ENCODE measurements at places on chromosomes 1 and 21.

GRCh38 chr21:25556091-25556490 lies 51.2 kb downstream of the MRPL39 start:
- no peak for DNase-seq

DNA sequence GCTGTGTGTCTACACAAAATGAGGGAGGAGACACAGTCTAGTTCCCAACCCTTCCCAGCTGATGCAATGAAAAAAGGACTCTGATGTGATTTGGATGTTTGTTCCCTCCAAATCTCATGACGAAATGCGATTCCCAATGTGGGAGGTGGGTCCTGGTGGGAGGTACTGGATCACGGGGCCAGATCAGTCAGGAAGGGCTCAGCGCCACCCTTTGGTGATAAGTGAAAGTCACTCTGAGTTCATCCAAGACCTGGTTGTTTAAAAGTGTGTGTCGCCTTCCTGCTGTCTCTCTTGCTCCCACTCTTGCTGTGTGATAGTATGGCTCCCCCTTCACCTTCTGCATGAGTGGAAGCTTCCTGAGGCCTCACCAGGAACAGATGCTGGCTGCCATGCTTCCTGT lies 63.2 kb downstream of the GNG4 start:
- DNase-seq, result no peak

GRCh38 chr1:97138515-97139032 lies 417.0 kb downstream of the PTBP2 start:
- DNase-seq, result no peak

DNA sequence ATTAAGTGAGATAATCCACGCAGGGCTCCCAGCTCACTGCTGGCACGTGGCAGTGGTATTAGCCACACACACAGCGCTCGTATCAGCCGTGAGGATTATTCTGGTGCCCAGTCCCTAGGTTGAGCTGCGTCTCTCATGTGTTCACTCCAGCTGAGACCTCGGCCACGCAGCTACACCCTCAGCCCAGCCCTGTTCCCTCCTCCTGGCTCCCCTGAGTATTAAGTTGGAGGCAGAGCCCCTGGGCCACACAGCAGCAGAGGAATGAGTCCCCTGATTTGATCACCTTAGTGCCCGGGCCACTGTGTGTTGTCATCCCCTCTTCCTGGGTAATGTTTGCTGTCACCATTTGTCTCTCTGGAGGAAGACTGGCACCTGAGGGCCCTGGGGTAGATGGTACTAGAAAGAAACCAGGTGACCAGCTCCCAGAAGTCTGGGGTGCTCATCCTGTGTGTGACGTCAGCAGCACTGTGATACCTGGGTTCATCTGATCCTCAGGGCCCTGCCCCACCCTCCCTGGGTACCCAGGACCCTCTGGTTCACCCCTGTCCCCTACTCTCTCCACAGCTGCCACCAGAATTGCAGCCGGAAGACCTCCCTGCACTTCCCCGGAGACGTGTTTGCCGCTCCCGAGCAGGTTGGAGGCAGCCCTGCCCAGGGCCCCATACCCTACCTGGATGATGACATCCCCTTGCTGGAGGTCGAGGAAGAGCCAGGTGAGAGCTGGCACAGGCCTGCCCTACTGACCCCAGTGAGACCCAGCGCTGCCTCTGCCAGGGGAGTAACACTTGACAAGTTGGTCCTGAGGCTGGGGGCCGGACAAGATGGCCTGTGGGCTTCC lies 40.1 kb downstream of the DISP3 start:
- no peak for DNase-seq

- DNase-seq, result no peak
Observed at GRCh38 chr1:221241592-221241991, 362.3 kb downstream of the HLX start.

DNA sequence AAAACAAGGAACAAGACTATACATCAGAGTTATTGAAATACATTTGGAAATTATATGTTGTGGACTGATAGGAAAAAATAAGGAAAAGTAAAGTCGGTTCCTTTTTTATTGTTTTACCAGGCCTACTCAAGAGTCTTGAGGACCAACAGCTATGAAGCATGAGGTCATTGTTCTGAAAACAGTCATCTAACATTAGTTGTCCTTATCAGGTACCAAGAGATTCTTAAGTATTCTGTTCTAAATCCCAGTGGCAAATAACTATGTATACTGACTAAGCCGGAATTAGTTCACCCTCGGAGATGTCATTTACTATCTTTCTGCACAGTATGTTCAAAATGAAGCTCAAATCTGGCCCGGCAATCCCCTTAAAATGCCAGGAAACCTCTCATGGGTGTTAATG lies 585 bp downstream of the ADGRL4 start:
- DNase-seq, result no peak

DNA sequence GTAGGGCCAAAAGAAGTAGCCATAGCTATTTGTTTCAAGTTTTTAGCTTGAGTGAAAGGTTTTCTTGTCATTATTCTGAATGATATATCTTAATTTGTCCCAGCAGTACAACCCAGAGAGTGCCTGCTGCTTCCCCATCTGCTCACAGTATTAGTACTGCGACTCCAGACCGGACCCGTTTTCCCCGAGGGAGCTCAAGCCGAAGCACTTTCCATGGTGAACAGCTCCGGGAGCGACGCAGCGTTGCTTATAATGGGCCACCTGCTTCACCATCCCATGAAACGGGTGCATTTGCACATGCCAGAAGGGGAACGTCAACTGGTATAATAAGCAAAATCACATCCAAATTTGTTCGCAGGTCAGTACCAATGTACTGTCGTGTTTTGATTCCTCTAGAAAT lies 37.2 kb upstream of the C1orf115 start:
- DNase-seq, result no peak

GRCh38 chr1:204709021-204709420 lies 23.5 kb upstream of the LRRN2 start:
- DNase-seq, result no peak

DNA sequence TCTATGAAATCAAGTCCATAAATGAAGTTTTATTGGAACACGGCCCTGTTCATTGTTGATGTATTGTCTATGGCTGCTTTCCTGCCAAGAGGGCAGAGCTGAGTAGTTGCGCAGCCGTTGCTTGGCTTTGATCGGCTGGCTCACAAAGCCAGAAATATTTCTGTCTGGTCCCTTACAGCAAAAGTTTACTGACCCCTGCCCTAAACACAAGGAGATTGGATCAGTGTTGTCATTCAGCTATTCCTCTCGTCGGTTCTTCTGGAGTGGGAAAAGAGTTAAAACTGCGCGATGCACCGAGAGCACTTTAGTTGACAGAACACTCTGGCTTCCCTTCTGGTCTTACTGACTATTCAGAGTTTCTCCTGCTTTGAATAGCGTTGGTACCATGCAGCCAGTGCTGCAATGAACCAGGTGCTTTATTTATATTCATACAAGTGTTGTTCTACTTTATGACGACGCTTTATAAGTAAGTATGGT lies 868 bp downstream of the ZBTB40 start:
- DNase-seq, result peak; percentile 18

DNA sequence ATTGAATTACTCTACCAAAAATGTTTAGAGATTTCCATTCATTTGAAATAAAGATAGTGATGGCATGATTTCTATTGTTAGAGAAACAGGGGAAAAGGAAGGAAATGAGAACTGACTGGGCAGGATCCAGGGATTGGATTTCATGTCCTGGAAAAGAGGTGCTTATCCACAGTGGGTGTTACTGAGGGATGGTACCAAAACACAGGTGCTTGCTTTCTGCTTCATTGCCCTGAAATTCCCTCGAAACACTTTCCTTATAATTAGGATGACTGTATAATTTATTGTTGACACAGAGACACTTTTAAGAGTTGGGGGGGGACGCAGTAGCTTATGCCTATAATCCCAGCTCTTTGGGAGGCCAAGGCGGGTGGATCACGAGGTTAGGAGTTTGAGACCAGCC lies 185.0 kb upstream of the KCNK2 start:
- no peak for DNase-seq

DNA sequence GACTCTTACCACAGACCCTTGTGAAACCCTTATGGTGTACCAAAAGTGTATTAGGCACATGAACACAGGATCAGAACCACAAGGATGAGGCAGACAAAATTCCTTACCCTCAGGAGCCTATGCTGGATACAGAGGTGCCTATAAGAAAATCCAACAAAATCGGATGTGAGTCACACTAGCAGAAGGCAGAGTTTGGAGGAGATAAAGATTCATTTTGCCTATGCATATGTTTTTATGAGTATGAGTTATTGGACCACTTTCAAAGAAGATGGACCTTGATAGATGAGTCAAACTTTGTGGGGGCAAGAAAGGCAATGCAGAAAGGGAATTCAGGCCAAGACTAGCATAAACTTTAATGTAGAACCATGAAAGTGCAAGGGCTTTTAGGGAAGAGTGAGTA lies 17.0 kb downstream of the CAMK1G start:
- no peak for DNase-seq

- DNase-seq, result no peak
Observed at GRCh38 chr1:220741349-220741748, 6.8 kb upstream of the MTARC2 start.

DNA sequence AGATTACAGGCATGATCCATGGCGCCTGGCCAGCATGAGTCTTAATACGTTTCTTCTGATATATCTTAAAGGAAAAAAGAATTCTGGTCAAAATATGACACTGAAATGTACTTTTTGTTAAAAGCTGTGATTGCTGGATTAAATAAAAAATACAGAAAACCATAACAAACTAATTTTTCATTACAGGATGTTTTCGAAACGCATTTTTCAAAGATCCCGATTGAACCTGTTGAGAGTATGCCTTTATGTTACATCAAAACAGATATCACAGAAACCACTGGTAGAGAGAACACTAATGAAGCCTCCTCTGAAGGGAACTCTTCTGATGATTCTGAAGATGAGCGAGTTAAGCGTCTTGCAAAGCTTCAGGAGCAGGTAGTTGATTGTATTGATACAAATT lies 30.2 kb downstream of the BRDT start:
- no peak for DNase-seq

DNA sequence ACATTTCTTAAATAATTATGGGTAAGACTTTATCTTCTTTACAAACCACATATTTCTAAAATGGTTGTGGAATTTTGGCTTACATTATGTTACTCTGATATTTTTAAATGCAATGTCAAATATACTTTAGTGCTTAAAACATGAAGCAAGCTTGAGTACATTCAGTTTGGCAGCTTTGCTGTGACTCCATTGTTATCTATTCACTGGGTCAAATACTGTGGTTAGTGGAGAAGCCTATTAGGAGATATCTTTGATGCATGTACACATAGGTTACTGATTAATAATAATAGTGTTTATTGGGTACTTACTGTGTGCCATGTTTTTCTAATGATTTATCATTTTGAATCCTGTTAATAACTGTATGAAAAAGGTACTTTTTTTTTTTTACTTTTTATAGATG lies 520.4 kb upstream of the B3GALT2 start:
- DNase-seq, result no peak

DNA sequence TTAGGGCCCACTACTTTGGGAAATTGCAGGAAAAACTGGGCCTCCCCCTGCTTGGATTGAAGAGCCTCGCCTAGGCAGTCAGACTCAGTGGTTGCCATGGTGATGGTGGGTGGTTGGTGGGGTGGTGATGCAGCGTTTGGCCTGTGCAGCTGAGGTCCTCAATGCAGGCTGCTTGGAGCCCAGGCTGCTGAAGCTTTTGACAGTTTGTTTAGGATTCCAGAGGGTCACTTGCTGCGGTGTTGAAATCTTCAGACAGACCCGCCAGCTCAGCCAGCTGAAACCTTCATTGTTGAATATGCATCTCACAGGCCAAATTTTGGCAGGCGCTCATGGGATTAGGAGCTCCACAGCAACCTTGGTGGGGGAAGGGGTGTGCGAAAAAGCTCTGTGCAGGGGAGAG lies 67.9 kb downstream of the CACNA1E start:
- no peak for DNase-seq

- DNase-seq, result no peak
Observed at GRCh38 chr1:231699784-231700183, 73.2 kb downstream of the DISC1 start.

- peak; percentile 4 for DNase-seq
Observed at GRCh38 chr1:93395195-93395594, 49.5 kb downstream of the DR1 start.

DNA sequence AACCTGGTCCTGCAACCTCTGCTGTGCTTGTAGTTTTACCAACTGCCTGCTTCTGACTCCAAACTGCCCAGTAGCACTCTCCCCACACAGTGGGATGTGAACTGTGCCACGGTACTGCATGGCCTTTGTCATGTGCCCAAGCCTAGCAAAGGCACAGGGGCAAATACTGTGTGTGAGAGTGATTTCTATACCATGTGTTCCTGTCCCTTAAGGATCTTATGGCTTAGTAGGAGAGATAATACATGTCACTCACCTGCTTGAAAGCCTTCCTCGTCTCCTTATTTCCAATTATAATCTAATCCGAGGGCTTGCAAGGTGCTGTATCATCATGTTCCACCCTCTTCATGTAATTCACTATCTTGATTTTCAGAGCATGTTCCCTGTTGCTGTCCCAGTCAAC lies 51.3 kb downstream of the UBE4B start:
- no peak for DNase-seq

DNA sequence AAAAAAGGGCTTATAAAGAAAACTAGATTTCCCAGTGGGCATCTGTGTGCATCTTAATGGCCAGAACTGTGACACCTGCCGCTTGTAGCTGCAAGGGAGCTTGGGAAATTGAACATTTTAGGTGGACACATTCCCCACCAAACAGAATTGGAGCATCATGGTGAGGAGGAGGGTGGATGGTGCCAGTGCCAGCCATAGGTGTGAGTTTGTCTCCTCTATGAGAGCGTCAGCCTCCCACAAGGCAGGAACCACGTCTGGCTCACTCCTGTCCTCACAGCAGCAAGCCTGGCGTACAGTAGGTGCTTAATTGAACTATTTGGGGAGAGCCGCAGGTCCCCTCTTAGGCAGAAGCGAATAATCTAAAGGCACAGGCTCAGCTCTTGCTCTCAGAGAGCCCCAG lies 124.5 kb upstream of the TMEM51 start:
- no peak for DNase-seq

DNA sequence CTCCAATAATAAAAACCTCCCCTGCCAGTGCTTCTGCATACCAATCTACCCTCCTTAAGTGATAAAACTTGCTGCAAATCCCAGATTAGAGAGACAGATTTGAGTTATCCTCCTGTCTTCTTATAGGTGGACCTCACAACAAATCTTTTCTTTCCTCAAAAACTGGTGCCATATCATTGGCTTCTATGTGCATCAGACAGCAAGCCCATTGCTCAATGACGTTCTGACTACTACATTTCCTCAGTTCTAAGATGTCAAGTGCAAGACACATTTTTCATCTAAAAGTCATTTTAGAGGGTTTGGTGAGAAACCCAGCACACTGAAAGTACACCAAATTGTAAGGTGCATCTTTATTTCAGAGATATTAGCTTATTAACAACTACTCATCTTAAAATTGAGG lies 107.8 kb upstream of the VAV3 start:
- no peak for DNase-seq

- no peak for DNase-seq
Observed at GRCh38 chr1:38326856-38327255, 280.3 kb upstream of the POU3F1 start.

DNA sequence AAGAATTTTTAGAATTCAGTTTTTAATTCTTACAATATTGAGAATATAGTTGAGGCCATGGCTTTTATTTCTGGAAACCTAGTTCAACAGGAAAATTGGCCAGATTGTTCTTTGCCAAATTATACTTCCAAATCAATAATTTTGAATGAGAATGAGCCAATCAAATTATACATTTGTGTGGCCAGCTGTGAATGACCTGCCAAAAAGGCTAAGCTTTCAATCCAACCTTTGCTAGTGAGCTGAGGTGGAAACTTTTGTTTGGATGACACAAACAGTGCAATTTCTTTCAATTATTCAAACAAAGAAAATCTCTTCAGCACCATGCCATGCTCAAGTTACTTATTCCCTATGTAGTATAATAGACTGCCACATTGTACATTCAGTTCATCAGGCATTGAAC lies 167.8 kb downstream of the PATJ start:
- no peak for DNase-seq

- no peak for DNase-seq
Observed at GRCh38 chr1:151578941-151579340, 32.9 kb upstream of the SNX27 start.

Data from skeletal muscle cell (primary cell).